ENCODE measurements at places on chromosomes 7 and 10.
A peak's percentile ranks its signal among the peaks of the same experiment; 100 is the strongest.

- DNase-seq: no peak
Measured at GRCh38 chr7:42993038-42993437, 60.9 kb downstream of the MRPL32 start.

- DNase-seq: no peak
Measured at GRCh38 chr7:93159490-93159889, 11.3 kb upstream of the SAMD9L start.

DNA sequence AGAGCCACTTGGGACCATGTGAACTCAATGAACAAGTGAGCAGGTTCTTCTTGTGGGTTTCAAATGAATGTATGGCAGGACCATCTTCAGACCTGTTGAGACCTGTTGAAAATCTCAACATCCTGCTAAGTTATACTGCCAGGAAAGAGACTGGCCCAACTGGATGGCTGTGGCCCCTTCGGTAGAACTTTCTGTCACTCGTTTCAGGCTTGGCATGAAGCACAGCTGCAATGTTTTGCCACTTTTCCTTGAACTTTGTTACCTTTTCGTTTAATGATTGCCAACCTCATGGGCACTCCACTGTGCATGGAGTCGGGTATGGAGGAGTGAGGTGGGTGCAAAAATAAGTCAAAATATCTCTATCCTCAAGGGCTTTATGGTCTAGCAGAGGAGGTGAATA, 36.7 kb upstream of the SLC35B4 start:
- DNase-seq: no peak

GRCh38 chr10:58896229-58896628, 280.2 kb upstream of the PHYHIPL start:
- DNase-seq: no peak

- no peak for DNase-seq
Measured at GRCh38 chr10:97217299-97217698, 31.5 kb upstream of the SLIT1 start.

GRCh38 chr7:82745117-82745516, 301.5 kb upstream of the CACNA2D1 start:
- DNase-seq: no peak

DNA sequence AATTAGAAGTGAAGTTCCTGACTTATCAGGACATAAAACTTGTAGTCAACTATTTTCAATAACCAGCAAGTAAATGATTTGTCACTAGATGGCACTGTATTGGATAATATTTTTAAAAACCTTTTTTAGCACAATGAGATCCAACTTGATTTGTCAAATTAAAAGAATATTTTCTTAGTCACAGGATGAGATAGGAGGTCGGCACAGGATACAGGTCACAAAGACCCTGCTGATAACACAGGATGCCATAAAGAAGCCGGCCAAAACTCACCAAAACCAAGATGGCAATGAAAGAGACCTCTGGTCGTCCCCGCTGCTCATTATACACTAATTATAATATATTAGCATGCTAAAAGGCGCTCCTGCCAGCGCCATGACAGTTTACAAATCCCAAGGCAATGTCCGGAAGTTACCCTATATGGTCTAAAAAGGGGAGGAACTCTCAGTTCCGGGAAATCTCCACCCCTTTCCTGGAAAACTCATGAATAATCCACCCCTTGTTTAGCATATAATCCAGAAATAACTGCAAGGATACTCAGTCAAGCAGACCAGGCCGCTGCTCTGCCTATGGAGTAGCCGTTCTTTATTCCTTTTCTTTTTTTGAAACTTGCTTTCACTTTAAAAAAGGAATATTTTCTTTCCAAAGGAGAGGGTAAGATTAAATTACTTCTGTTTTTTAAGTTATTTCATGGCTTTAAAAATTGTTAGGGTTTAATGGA, 255.7 kb upstream of the MKLN1 start:
- no peak for DNase-seq

DNA sequence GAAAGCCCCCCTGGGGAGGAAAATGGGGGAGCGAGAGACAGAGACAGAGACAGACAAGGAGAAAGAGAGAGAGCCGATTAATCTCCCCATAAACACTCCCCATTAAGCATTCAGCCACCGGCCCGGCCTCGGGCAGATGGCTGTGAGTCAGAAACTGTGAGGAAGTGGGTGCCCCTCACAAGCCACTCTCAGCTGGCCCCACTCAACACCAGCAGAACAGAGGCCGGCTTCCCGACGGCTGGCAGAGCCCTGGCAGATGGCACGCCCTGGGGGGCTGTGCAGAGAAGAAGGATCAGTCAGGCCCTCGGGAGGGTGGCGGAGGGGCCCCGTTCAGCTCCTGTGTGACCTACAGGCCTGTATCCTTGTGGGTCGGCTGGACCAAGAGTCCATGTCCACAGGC, 41.2 kb downstream of the CAMK2B start:
- no peak for DNase-seq

DNA sequence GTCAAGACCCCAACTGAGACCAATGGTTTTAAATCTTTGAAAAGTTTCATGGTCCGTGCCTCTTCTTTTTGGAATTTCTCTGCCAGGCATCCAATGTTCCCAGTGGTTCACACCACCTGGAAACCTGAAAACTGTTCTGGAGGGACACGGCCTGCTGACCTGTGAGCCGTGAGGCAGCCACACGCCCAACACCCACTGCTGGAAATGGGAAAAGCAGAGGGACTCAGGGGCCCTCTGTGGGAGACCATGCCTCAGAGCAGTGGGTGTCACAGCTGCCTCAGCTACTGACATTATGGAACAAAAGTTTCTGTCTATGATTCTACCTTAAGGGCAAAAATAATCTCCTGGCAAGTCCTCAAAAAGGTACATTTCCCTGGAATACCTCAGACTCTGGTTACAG, 70.4 kb upstream of the VIPR2 start:
- DNase-seq: no peak

- DNase-seq: no peak
Measured at GRCh38 chr10:74263996-74264395, 113.0 kb downstream of the ADK start.

DNA sequence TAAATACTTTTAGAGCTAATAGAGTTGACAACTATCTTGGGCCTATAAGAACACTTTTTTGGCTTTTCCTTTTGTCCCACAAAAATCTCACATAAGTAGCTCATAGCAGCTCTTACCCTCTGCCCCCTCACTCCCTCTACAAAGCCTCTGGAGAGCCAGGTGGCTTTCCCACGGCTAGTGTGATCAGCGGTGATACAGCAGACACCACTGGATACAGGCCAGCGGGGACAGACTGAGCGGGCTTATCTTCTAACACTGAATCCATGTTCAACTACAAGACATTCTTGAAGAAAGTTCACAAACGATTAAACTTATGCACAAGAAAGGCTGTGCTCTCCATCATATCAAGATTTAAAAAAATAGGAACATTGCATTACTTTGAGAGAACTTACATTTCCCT, 377.2 kb downstream of the PARD3 start:
- DNase-seq: no peak

DNA sequence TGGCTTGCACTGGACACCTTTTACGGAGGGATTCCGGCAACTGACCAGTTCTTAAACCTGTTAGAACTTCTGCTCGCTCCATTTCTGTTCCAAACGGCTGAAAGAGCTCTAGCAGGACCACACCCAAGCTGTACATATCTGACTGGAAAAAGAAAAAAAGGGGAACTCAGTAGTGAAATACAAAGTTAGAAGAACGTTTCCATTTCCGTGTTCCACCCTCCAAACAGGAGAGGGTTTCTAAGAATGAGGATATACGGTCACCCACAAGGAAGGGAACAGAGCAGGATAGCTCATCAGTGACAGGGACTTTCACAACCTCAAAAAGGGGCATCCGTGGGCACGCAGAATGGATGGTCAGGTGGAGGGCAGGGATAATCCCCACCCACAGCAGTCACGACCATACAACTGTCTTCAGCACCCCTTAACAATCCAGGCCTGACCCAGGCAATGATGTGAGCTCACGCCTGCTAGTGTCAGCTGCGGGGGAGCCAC, 4.3 kb upstream of the ANKRD61 start:
- DNase-seq: no peak

GRCh38 chr7:45647967-45648670, 74.0 kb downstream of the ADCY1 start:
- DNase-seq: no peak

DNA sequence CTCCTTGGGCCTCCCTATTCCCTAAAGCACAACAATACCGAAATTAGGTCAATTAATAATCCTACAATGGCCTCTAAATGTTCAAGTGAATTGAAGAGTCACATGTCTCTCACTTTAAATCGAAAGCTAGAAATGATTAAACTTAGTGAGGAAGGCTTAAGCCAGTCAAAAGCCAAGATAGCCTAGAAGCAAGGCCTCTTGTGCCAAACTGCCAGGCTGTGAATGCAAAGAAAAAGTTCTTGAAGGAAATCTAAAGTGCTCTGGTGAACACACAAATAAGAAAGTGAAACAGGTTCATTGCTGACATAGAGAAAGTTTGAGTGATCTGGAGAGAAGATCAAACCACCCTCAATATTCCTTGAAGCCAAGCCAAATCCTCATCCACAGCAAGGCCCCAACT, 57.2 kb downstream of the SLC29A4 start:
- no peak for DNase-seq

GRCh38 chr10:28385748-28386502, 83.1 kb upstream of the MPP7 start:
- DNase-seq: no peak

DNA sequence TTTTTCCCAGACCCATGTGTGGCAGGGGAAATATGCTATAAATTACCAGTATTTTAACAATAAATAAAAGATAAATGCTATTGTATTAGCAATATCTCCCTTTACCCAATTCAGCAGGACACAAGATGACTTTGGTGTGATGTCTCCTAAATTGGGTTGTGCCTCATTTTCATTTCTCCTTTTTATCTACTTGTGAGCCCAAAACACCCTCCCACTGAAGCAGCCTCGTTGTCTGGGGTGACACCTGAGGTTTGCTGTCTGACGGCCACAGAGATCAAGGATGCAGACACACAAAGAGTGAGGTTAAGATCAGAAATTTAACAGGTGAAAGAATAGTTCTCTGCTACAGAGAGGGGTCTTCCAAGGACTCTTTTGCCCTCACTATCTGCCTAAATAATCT, 27.1 kb upstream of the CC2D2B start:
- no peak for DNase-seq

GRCh38 chr10:68666280-68666760, 54.7 kb upstream of the CCAR1 start:
- no peak for DNase-seq

DNA sequence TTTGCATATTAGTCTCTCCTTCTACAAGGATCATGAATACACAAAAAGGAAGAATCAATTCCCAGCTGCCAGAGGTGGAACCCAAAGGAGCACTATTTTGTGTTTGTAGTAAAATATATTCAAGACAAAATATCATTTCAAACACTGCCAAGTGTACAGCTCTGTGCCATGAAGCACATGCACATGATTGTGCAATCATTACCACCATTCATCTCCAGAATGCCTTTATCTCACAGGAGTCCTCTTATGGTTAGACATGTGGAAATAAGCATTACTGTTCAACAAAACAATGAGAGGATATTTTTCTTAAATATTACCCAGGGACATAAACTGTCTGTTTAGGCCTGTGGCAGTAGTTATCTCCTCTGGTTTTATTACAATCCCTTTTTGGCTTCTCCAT, 151.4 kb upstream of the PPP1R3A start:
- DNase-seq: no peak

DNA sequence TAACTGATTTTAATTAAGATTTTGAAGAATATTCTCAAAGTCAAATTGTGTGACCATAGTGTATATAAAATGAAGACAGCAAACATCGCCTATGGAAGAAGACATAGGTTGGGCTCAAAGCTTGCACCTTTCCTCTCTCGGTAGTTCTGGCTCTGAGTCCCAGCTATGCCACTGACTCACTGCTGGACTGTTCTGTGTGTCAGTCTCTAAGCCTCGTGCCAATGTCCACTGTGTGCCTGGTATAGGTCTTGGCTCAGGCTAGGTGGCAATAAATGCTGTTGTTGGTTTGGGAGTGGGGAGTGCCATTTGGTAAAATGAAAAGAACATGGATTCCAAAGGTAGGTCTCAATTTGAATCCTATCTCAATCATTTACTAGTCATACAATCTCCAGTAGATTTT, 137.5 kb upstream of the RHEB start:
- no peak for DNase-seq

- no peak for DNase-seq
Measured at GRCh38 chr7:152899548-152900109, 140.1 kb downstream of the ACTR3B start.

GRCh38 chr7:74441801-74442200, 11.9 kb upstream of the GTF2IRD1 start:
- DNase-seq: no peak

GRCh38 chr7:158392251-158392650, 195.4 kb downstream of the PTPRN2 start:
- DNase-seq: no peak

DNA sequence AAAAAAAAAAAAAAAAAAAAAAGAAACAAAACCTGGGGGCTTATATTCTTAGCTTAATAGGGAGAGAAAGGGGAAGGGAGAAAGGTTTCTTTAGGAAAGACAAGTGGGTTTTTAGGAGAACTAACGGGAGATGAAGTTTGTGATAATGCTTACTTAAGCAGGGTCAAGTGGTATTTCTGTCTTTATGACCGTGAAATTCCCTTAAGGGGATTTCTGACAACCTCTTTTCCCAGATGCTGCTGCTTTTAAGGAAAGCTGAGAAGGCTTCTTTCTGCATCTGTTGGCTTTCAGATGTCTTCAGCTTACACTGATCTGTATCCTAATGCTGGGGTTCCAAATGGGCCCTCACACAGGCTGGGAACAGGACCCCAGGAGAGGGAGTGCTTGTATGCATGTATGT, 42.6 kb downstream of the ADAMTS14 start:
- no peak for DNase-seq

GRCh38 chr7:120064565-120064964, 208.4 kb upstream of the KCND2 start:
- no peak for DNase-seq

DNA sequence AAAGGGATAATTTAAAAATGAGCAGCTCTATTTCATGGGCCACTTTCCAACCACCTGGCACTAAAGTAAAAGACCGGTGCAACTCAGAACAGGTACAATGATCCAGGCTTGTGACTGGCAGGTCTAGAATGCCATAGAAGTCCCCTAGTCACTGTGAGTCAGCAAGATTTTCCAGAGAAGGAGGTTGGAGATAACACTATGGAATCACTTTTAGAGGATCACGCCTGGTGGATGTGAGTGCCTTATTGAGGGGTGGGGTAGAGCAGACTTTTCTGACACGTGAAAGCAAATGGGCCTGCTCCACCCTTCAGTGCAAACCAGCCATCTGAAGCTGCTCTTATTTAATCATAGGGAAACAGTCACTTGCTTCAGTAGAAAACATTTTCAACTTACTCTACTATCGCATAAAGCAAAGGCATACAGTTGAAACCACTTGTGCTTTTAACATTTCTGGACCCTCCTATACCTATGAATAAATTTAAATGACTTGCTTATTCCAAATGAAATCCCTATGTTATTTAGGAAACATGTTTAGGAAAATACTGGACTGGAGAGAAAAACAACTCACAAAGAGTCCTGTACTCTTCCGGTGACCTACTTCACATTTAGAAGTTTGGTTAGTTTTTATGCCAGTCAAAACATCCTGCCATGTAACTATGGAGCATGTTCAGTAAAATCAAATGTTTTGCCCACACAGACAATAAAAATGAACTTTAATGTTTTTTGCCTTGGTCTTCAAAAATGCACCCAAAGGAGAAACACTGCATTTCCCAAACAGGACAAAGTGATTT, 21.5 kb upstream of the AKR1C1 start:
- DNase-seq: no peak

GRCh38 chr10:114694752-114695151, 36.7 kb upstream of the ABLIM1 start:
- DNase-seq: peak; percentile 1

GRCh38 chr7:118175740-118176139, 8.2 kb upstream of the LSM8 start:
- DNase-seq: no peak

- no peak for DNase-seq
Measured at GRCh38 chr10:81847675-81848074, 27.3 kb upstream of the NRG3 start.

All from NCI-H2081 treated with DMSO at 0.1 percent for 48 hours (cell line).